AG04449 (cell line): ENCODE measurements at places on chromosomes 7 and 10.

GRCh38 chr10:119335671-119336353, 128.4 kb downstream of the GRK5 start:
- DNase-seq: no peak

DNA sequence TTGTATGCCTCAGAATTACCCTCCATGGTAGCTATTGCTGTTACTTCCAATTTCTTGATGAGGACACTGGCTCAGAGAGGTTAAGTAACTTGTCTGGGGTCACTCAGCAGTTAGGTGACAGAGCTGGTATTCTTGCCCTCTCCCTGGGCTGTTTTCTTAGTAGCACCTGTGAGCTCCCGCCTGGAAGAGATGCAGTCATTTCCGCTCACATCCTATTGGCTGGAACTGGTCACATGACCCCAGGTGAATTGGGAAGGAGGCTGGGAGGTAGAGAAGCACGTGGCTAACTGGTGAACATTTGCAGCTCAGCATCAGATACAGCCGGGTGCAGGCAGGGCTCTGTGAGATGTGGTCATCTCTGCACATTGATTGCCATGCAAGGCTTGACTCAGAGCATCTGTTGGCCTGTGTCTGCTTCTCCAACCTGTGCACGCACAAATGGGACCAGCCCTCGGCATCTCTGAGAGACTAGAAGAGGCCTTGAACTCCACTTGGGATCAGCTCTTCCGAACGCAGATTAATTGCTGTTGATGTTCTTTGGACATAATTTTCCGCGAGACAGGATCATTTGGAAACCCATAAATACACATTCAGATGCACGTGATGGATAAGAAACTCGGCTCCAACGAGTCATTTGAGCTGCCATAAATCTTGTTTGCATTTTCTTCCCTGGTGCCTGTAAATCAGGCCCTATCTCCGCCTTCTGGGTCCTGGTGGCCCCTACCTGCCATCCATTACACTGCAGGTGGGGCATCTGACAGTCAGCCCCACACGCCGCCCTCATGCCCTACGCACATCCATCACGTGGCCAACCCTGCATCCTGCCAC, 42.8 kb downstream of the MYL10 start:
- no peak for DNase-seq

- DNase-seq: no peak
Observed at GRCh38 chr10:60032723-60033122, 126.4 kb upstream of the CCDC6 start.

- no peak for DNase-seq
Observed at GRCh38 chr10:101070098-101070497, 8.3 kb downstream of the KAZALD1 start.

GRCh38 chr10:33150889-33151288, 183.6 kb downstream of the NRP1 start:
- DNase-seq: no peak

- DNase-seq: no peak
Observed at GRCh38 chr10:72425133-72425532, 70.4 kb upstream of the DNAJB12 start.

- DNase-seq: no peak
Observed at GRCh38 chr10:565676-566075, 123.8 kb downstream of the DIP2C start.

GRCh38 chr7:127850195-127850594, 181.0 kb downstream of the LRRC4 start:
- no peak for DNase-seq

DNA sequence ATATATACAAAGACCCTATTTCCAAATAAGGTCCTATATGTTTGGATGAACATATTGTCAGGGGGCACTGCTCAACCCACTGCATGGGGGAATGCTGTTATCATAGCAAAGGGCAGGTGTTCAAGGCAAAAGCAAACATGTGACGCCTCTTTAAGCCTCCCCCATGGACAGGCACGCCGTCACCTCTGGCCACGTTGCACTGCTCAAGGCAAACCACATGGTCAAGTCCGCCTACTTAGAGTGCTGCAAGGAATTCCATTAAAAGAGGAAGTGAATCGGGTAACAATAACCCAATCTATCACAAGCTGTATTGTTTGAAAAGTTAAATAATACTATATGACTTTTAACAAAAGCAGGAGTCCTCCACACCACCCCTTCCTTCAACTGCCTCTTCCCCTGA, 8.8 kb upstream of the CALD1 start:
- no peak for DNase-seq

GRCh38 chr7:113339661-113340060, 221.3 kb upstream of the SMIM30 start:
- DNase-seq: no peak

DNA sequence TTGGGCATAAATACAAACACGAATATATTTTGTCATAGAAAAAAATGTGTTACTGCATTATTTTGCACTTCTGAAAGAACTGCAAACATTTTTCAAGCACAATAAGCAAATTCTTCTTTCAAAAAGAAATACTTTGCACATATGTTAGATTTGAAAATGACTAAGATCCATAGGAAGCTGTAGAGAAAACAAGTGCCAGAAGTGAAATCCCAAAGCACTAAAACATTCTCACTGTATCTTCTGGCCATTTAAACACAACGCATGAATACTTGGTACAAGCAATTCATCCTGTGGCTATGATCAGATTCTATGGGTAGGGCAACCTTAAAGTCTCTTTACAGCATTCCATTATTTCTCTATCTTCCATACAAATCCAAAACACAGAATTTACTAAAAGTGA, 225.4 kb upstream of the IMMP2L start:
- DNase-seq: no peak

DNA sequence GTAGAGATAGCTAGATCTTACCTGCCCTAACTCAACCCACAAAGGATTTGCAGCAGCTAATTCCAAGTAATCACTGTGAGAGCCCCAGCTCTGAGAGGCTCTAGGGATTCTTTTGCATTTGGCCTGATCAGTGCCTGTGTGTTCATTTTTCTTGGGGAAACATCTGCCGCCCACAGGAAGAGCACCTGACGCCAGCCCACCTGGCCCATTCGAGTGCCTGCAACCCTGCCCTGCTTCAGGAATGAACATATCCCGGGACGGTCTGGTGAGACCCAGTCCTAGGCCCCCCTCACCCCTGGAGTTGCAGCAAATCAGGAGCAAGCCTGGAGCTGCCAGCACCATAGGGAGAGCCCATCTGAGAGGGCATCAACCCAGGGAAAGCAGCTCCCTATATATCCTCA, 38.8 kb downstream of the GSDME start:
- DNase-seq: no peak

GRCh38 chr7:111900283-111900682, 305.9 kb downstream of the DOCK4 start:
- no peak for DNase-seq

DNA sequence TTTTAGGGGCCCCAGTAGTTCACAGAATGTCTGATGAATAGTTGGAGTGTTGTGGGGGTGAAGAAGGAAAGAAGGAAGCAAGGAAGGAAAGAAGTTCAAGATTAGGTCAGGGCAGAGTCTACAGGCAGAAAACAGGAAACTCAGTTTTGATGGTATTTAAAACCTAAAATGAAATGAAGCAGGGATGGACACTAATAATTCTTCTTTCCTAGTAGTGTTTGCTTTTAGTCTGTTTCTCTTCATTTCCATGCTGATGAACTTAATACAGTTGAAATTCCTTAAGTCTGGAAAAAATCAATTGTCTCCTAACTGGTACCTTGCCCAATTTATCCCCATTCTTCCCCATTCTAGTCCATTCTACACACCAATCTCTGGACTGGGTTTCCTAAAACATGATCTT, 59.0 kb upstream of the GSAP start:
- no peak for DNase-seq

GRCh38 chr10:11706895-11707567, 35.2 kb upstream of the ECHDC3 start:
- DNase-seq: no peak

- no peak for DNase-seq
Observed at GRCh38 chr7:445563-446288, 73.9 kb downstream of the PDGFA start.
